ENCODE measurements at places on chromosomes 2 and 18.

DNA sequence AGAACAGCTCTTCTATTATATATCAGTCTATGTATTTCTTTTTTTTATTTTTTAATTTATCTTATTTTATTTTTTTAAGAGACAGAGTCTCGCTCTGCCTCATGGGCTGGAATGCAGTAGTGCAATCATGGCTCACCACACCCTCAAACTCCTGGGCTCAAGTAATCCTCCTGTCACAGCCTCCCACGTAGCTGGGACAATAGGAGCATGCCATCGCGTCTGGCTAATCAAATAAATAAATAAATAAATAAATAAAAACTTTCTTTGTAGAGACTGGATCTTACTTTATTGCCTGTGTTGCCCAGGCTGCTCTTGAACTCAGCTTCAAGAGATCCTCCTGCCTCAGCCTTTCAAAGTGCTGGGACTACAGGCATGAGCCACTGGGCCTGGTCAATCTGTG is 117.0 kb downstream of the RBMS1 start:
- DNase-seq: no peak

DNA sequence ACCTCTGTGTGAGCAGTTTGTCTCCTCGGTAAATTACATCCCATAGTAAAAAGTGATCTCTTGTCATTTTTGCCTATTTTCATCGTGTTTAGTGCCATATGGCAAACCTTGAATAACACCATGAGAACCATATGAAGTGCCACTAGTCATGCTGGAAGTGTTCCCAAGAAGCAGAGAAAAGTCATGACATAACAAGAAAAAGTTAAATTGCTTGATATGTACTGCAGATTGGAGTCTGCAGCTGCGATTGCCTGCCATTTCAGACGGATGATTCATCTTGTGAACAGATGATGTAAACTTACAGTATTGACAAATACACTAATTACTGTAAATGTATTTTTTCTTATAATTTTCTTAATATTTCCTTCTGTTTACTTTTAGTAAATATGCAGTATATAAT is 846.7 kb downstream of the BCL11A start:
- no peak for DNase-seq

DNA sequence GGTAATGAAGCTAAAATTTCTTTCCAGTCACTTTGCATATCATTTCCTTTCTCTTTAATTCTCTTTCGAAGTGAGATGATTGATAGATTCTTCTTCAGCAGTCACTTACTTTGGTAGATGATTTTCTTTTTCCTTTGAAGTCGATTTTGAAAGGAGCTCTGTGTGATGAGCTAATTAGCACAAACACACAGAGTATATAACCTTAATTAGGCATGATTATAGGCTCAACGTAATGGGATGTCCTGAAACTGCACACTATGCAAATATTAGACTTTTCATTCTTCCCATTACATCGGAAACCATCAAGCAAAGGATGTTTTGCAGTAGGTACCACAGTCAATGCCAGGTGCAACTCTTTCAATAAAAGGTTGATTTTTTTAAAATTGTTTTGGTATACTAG is 6.4 kb upstream of the CTLA4 start:
- DNase-seq: no peak

- DNase-seq: no peak
Measured at GRCh38 chr2:37898448-37898847, 26.6 kb upstream of the RMDN2 start.
